H1 (cell line): ENCODE measurements at places on chromosomes 7 and 10.
A peak's percentile ranks its signal among the peaks of the same experiment; 100 is the strongest.

DNA sequence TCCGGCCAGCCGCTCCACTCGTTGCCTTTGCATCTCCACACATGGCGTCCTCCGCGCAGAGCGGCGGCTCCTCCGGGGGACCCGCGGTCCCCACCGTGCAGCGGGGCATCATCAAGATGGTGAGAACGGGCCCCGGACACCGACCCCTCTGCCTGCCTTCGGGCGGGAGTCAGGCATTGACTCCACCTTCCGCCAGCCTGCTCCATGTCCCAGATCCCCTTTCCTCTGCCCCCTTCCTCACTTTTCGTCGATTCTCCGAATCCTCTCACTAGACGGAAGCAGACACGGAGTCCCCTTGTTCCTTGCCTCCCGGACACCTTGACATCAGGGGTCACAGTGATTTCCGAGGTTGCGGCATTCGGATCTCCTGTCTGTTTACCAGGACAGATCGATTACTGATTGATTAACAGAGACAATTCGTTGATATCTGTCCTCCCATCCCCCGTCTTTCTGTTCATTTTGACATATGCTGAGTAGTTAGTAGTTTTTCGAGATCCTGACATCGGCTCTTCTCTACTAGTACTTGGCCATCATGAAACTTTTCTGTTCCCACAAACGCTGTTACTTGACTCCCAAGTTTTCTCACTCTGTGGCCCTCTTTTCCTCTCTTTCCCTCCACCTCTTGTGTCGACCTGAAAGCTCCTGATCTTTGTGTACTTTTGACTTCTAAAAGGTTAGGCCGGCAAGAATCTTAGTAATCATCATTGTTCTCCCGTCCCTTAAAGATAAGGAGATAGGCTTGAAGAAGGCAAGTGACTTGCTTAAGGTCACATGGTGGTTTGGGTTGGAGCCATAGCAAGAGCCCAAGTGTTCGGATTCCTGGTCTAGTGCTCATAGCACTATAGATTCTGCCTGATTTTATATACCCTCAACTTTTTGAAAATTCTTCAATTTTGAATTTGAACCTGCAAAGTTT is 597 bp downstream of the SND1 start:
- no peak for DNase-seq

GRCh38 chr7:2864204-2864985 is 20.3 kb upstream of the GNA12 start:
- DNase-seq = no peak

GRCh38 chr10:26326851-26327250 is 110.3 kb downstream of the GAD2 start:
- no peak for DNase-seq

GRCh38 chr7:73844848-73845460 is 2.6 kb upstream of the METTL27 start:
- DNase-seq = no peak

GRCh38 chr7:155169498-155170065 is 99.5 kb downstream of the HTR5A start:
- DNase-seq = no peak

- DNase-seq = peak; percentile 76
These were observed 39.6 kb downstream of the SORCS3 start for GRCh38 chr10:104680467-104681401.

GRCh38 chr7:142992427-142992826 is 30.3 kb upstream of the KEL start:
- no peak for DNase-seq

DNA sequence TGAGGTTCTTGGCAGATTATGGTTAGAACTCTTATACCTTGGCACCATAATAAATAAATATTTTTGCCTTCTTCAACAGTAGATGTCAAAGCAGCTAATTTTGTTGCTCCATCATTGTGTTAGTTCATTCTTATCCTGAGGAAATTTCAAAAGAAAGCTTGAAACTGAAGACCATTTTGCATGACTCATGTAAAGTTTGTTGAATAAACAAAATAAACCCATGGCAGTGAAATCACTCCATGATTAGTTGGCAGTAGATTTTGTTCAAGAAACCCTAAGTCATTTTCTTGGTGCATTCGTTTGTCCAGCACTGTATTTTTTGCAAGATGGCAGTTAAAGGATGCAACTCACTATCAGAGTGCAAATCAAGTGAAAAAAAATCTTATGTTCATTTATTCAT is 91.6 kb downstream of the HECW1 start:
- no peak for DNase-seq

GRCh38 chr10:83122336-83122735 is 1017.0 kb upstream of the GHITM start:
- no peak for DNase-seq
